ENCODE measurements at places on chromosomes 2 and 18. TPM values are rescaled to one million over a fixed set of nuclear protein-coding genes. Genes with fewer than 3 reads are reported as not detected.

- DNase-seq, result no peak
These were observed 1.1 kb downstream of the MYCN start for GRCh38 chr2:15941481-15941850.

CAPN14 gene
- 0.32 TPM for total RNA-seq

DNA sequence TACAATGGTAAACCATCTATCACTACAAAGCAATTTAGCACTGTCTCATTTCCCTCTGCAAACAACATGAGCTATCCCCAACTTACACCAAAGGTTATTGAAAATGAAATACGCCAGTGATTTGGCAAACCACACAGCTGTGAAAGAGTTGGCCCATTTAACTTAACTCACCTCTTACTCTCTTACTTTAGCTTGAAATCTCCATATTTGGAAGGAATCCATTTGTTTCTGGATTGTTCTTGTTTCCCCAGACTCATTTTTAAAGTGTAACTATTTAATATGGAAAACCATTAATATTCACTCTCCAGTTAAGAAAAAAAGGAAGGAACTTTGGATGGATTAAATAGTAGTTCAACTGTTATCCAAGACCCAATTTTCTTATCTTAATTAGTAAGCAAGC, 93.7 kb upstream of the TRIB2 start:
- no peak for DNase-seq

GRCh38 chr18:9449600-9450414, 25.5 kb upstream of the RALBP1 start:
- DNase-seq, result no peak

- DNase-seq, result no peak
These were observed 373.4 kb downstream of the LPIN1 start for GRCh38 chr2:12119841-12120240.

KRTCAP3 gene
- total RNA-seq, result 0.24 TPM

- DNase-seq, result no peak
These were observed 248.9 kb downstream of the GLI2 start for GRCh38 chr2:120984452-120985173.

GRCh38 chr2:233081731-233082221, 21.6 kb downstream of the INPP5D start:
- DNase-seq, result no peak

CCBE1 gene
- 3.9 TPM for total RNA-seq

- no peak for DNase-seq
These were observed 108.7 kb downstream of the GFPT1 start for GRCh38 chr2:69278366-69278765.

DNA sequence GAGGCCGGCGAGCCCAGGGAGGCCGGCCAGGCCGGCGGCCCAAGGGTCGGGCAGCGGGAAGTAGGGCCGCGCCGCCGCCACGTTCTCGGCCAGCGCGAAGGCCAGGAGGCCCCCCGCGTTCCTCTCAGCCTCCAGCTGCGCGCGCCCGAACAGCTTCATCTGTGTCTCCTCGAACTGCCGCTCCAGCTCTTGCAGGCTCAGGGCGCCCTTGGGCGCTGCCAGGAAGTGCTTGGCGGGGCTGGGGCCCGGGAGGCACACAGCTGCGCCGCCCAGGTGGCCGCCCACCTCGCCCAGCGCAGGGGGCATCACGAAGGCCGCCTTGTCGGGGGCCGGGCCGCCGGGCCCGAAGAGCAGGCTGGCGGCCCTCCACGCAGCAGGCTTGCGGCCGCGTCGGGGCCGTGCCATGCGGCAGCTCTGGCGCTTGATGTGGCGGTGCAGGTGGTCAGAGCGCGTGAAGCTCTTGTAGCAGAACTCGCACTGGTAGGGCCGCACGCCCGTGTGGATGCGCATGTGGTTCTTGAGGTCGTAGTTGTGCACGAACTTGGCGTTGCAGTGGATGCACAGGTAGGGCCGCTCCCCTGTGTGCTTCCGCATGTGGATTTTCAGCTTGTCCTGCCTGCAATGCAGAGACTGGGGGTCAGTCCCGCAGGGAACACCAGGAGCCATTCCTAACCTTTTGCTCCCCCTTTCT, 99.0 kb upstream of the SMAD2 start:
- no peak for DNase-seq

- no peak for DNase-seq
These were observed 61.9 kb upstream of the TFCP2L1 start for GRCh38 chr2:121346859-121347258.

GRCh38 chr2:85741833-85742455, 11.8 kb upstream of the ATOH8 start:
- DNase-seq, result peak; percentile 74

DNA sequence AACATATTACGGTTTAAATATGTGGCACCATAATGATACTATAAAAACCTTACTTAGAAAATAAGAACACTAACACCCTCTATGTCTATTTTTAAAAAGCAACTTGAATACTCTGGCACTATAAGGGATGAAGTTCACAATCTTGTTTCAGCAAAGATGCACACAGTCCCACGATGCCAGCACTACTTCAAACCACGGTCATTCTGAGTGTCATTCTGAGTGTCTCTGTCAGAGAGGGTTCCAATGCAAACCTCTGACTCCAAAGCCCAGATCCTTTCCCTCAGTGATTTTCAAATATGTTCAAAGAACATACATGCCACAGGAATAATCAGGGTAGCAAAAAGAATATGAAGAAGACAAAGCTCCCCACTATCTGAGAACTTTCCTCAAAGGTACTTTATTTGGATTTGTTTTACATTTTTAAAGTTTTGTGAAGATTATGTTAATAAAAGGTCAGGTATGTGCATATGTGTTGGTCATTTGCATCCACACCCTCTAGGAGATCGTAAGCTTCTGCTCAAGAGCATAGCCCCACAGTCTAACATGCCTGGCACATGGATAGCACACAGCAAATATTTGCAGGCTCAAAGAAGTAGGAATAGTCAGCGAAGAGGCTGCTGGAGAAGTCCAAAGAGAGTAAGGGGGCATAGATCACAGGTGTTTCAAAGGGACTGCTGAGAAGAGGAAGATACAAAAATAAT, 127.6 kb downstream of the DYM start:
- no peak for DNase-seq

TGIF1 gene
- total RNA-seq, result 9.9 TPM

DNA sequence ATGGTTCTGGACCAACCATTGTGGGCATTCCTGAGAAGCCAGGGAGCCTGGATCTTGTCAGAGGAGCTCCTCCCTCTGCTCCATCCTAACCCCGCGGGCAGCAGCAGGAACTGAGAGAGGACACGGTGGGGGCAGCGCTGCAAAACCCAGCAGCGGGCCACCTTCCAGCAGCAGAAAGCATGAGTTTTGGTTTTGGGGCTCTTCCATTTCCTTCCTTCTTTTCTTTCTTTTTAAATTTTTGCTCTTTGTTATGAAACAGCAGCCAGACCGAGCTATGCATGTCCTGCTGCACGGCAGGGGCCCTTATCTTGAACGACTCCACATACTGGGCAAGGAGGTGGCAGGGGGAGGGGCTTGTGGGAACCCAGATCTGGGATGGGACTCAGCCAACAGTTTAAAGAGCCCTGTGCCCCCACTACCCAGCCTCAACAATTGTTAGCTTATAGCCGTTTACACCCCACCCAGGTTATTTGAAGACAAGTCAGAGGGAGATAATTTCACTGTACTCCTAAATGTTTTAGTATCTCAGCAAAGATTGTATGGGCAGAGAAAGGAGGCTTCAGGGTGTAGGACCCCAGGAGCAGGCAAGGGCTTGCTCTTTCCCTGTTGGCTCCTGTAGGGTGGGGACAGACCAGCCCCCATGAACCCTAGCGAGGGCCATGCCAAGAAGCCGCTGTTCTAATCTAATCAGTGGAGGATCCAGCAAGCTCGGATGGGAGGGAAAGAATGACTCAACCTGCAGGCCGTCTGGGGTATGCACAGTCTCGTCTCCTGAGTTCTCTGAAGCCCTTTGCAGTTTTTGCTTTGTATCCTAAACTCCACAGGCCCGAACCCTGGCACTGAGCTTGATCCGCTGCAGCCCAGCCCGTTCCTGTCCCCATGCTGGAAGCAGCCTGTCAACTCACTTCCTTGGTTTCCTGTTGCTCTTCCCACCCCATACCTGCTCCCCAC, 75.3 kb downstream of the LRRFIP1 start:
- peak; percentile 78 for DNase-seq

DNA sequence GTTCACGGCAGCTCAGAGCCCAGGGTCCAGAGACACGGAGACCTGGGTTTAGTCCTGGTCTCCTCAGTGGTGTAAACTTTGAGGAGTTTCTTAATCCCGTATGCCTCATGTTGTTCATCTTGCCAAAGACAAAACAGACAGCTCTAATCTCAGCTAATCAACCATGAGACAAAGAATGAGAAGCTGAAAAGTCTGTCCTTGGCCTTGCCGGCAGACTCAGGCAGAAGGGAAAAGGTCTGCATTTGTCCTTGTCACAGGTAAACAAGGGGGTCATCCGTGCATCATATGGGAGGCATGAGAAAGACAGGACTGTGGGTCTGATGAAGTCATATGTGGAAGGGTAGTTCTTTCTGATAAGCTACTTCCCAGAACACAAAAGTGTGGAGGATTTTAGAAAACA, 1.8 kb upstream of the ARMC9 start:
- DNase-seq, result no peak

GRCh38 chr2:157699009-157699408, 70.3 kb upstream of the ACVR1C start:
- DNase-seq, result no peak

DNA sequence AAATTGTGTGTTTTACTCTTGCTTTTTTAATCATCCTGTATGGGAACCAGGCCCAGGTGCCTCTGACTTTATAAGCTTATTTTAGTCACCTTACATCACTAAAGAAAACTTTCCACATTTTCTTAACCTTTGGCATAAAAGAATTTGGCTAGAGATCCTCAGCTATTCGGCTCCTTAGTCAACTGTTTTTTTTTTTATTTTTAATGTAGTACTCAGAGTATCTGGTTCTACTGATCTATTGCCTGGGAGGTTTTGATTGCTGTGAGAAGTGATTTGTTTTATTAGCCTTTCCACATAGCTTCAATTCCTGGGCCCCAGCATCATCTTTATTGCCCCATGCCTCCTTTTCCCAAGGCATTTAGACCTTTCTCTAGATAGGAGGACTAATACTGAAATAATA, 121.0 kb downstream of the MYO1B start:
- no peak for DNase-seq

- DNase-seq, result no peak
These were observed 125.6 kb upstream of the LGALSL start for GRCh38 chr2:64328415-64328722.

TGFA gene
- 2.1 TPM for total RNA-seq

ALK gene
- total RNA-seq, result 0.16 TPM

DNA sequence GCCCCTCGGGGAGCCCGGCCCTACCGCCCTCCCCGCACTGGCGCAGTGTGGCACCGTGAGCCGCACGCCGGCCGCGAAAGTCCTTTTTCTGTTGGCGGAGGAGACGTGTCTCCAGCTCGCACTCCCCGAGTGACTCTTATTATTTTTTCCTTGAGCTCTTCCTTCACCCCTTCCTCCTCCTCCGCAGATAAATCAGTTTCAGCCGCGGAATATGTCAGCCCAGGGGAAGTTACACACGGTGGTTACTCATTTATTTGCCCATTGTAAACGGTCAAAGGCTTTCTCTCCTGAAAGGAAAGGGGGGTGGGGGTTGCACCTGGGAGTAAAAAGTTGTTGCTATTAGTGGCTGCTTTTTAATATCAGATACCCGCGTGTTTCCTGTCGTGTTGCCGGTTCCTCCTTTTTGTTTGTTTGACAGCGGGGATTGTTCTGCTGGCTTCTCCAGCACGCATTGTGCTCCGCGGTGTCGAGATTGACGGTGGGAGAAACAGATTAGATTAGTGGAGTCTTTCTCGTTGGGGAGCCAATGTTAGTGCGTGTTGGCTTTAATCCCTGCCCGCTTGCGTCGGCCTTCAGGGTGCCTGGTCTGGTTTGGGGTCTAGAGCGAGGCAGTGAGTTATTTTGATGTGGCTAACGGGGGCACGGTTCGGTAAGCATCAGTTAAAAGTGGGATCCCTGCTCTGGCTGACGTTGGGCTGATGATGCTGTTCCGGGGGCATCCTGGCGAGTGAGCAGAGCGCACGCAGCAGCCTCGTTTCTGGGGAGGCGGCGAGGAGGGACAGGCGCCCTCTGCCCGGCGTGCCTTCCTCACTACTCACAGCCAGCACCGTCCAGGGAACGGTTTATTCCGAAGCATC, 1.6 kb downstream of the CRIM1 start:
- peak; percentile 48 for DNase-seq

- DNase-seq, result no peak
These were observed 45.3 kb downstream of the ZC3H15 start for GRCh38 chr2:186531257-186531775.

- no peak for DNase-seq
These were observed 201.5 kb downstream of the PPP1R1C start for GRCh38 chr2:182187130-182187529.

QPCT gene
- 1.2 TPM for total RNA-seq

ANKRD29 gene
- 7.0 TPM for total RNA-seq

DNA sequence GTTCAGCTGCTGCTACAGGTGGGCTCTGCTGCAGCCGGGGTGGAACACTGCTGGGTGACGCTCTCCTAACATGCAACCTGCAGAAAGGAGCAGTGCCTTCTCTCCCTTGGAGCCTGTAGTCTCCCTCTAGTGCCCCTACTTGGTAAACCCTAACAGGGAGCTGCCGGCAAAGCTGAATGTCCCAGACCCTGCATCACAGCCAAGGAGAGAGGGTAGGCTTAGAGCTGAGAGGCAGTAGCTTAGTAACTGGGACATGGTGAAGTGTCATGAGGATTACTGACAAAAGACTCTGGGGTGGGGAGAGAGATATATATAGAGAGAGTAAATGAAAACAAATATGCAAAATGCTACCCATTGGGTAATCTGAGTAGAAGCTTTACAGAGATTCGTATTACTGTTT, 9.9 kb downstream of the NCAPH start:
- no peak for DNase-seq

CHRNG gene
- total RNA-seq, result not detected

GRCh38 chr2:228016402-228016801, 145.0 kb downstream of the DAW1 start:
- no peak for DNase-seq

DNA sequence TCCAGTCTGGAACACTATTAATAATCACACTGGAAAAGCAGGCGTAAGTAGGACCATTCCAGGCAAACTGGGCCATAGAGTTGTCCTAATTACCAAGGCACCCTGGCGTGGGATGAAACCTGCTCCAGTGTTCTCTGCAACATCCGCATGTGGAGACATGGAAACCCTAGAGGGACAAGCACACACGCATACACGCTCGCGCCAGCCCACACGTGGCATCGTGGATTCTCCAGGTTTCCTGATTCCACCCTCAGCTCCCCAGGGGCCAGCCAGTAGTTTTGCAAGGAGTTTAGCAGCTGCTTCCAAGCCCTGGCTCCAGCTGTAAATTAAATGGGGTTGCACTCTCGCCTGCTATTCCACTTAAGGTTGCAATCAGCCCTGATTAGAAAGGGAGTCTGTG, 127.7 kb downstream of the DYSF start:
- DNase-seq, result peak; percentile 85

LINC00305 gene
- not detected for total RNA-seq

- no peak for DNase-seq
These were observed 3.0 kb upstream of the MBD1 start for GRCh38 chr18:50284255-50284885.
